Activated T-cell treated with anti-CD3 and anti-CD28 coated beads, Interleukin-2, amount 50 U/mL, for 4 hours (primary cell): ENCODE measurements at places on chromosomes 13 and 19.

GRCh38 chr19:55041244-55041626 lies 3.2 kb upstream of the GP6 start:
- DNase-seq: no peak

DNA sequence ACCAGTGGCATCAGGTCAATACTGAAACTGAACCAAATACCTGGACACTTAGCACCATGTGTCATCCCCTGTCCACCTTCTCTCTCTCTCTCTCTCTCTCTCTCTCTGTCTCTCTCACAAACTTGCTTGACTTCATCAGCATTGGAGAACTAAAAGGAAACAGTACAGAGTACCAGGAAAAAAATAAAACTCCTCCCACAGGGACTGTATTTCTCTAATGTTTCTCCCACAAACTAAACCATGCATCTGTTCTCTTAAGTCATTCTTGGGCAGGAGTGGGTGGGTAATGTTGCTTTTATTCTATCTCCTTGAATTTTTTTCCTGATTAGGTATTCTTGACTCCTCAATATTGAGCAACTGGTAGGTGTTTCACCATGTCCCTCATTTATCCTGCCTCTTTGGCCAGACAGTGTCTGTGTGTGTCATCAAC lies 112.9 kb upstream of the CACNA1A start:
- DNase-seq: no peak

GRCh38 chr19:55369653-55370304 lies 484 bp downstream of the IL11 start:
- no peak for DNase-seq

DNA sequence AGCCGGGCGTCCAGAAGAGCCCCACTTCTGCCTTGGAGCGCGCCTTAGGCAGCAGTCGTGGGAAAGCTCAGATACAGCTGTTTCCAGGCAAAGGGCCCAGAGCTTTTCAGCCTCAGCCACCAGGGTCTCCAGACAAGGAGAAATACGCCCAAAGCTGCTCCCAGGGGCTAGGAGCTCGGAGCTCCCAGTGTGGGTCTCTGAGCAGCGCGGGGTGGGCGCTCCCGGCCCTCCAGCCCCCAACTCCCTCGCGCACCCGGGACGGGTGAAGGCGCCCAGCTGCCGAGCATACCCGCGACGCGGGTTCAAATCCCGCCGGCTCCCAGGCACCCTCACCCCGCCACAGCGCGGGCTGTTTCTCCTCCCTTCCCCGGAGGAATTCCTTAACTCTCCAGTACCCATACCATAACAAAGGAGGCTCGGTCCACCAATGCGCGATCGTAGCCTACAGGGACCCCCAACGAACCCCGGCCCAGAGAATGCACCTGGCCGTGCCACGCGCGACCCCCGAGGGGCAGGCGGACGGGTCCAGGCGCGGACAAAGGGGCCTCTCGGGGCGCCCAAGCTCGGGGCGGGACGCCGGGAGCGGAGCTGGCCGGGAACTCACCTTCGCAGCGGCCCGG lies 507 bp downstream of the COL4A1 start:
- no peak for DNase-seq

DNA sequence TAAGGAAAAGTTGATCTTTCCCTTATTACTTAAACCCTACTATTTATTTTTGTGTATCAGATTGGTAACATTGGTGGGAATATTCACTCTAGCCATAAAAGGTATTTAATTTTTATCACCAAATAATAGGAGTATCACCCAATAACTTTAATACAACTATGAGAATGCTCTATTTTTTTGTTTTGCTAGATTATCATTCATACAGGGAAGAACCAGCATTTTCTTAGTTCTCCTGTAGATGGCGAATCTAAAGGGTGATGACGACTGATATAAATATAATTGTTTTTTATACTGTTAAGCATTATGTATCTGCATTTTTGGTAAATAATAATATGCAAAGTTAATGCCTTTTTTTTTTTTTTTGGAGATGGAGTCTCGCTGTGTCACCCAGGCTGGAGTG lies 7.9 kb upstream of the FRY start:
- no peak for DNase-seq
